ENCODE measurements at places on chromosomes 12 and 14.
A peak's percentile ranks its signal among the peaks of the same experiment; 100 is the strongest.

DNA sequence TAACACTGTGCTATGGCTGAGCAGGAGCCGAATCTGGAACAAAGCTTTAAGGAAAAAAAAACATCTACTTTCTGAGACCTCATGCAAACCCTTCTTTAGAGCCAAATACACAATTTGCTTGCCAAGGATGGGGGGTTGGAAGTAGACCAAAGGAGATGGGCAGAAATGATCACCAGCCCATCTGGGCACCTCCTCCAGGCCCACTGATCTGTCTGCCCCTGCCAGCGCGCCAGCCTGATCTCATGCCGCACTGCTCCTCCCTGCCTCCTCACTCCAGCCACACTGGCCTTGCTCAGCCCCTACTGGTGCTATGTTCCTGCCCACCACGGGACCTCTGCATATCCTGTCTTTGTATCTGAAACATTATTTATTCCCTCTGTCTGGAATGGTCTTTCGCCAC, 24.8 kb upstream of the RAB35 start:
- no peak for DNase-seq

DNA sequence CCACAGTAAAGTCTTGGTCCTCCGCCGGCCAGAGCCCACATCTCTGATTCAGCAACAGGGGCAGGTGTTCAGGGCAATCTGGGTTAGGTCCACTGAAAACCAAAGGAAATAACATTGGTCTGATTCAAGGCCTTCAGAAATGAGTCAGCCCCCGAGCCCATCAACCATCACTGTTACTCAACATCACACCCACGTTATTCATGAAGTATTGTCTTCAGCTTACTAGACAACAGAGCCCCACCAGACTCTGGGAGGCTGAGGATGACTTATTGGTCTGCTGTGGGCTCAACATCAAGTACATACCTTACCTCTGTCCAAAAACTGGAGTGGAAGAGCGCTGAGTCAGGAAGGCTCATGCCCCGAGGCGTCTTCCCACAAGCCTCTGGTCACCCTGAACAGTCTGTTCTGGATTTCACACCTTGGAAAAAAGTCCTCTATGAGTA, 97.5 kb downstream of the ZFP36L1 start:
- DNase-seq: no peak

DNA sequence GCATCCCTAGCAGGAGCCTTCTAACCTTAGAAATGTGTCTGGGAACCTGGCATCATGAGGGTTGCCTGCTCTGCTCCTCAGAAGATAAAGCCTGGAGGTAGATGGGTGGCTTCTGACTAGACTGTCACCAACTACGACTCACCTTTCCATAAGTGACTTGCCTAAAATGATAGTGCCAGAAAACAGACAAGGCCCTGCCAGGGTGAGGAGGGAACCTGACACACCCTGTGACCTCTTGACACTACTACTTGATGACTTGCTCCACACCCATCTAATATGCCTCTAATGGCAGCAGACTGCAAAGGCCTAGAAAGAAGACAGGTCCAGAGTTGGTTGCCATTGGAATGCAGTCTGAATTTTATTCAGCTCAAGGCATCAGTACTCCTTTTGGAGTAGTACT, 9.4 kb downstream of the RNF41 start:
- DNase-seq: no peak

DNA sequence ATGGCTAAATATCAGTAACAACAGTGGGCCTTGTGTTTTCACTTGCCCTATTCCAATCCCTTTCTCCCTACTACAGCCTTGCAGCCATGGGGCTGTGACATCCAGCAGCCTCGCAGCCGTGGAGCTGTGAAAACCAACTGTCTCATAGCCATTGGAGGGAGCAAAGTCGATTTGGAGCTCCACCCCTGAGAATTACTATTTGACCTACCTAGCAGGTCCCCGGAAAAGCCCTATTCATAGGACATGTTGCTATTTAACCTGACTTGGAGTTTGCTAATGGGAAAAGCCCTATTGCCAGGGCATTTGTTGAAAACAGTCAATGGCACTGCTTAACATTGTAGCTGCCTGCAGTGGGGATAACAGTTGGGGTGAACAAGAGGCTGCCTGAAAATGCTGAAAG, 33.3 kb downstream of the ERG28 start:
- DNase-seq: no peak

GRCh38 chr14:58151133-58152013, 640 bp downstream of the ARMH4 start:
- no peak for DNase-seq

- DNase-seq: no peak
Measured at GRCh38 chr12:71141378-71141926, 16.3 kb downstream of the TSPAN8 start.

- no peak for DNase-seq
Measured at GRCh38 chr14:73725116-73726024, 11.2 kb upstream of the PNMA1 start.

GRCh38 chr14:22220427-22220826, 368.6 kb downstream of the DAD1 start:
- DNase-seq: no peak

- no peak for DNase-seq
Measured at GRCh38 chr14:38309522-38310277, 53.8 kb upstream of the CLEC14A start.

GRCh38 chr12:121095544-121096198, 37.0 kb upstream of the P2RX7 start:
- peak; percentile 75 for DNase-seq

DNA sequence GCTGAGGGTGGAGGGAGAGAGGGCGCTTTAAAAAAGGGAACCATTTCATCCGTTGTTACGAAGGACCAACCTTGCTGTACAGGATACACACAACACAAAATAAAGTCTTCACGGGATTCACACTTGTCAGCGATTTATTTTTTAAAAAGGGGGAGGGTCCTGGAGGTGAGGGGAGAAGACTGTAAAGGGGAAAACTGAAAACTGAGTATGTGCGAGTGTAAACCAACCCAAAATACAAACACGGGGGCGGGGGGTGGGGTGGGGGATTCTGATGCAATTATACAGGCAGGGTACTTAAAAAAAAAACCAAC, 499 bp upstream of the PRKAG1 start:
- no peak for DNase-seq

- no peak for DNase-seq
Measured at GRCh38 chr12:18559242-18559641, 178.6 kb downstream of the PLCZ1 start.

Measured in activated T-cell treated with anti-CD3 and anti-CD28 coated beads for 1 hour (primary cell).